ENCODE measurements at places on chromosomes 12 and 14.

DNA sequence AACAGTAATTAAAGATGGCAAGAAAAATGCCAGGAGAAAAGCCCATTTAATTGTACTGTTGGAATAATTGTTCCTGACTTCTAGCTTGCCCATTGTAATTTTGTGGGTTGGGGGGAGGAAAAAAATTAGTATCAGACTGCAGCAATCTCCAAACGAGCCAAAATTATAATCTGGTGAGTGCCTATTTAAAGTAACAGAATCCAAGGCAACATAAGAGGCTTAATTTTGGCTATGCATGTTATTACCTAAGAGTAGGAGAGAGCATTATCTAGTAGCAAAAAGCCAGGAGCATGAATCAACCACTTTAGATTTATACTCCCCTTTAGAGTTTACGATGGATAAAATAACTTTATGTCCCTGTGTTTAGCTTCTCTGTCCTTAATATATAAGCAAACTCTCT, 14.6 kb upstream of the DENND5B start:
- DNase-seq: no peak

- peak; percentile 42 for DNase-seq
These were observed 8.2 kb downstream of the PRKCH start for GRCh38 chr14:61329478-61330051.

- DNase-seq: no peak
These were observed 58.7 kb upstream of the PDE3A start for GRCh38 chr12:20309504-20310148.

DNA sequence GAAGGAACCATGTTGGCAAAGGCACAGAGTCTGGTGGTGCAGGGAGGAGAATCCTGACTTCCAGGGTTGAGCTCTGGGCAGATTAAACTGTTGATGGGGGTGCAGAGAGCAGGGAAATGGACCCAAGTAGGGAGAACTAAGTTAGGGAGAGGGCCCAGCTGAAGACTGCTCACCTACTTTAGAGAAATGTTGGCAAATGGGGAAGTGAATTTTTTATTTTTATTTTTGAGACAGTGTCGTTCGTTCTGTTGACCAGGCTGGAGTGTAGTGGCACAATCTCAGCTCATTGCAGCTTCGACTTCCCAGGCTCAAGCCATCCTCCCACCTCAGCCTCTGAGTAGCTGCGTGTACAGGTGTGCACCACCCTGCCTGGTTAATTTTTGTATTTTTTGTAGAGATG, 32.1 kb upstream of the TUBA1A start:
- no peak for DNase-seq

DNA sequence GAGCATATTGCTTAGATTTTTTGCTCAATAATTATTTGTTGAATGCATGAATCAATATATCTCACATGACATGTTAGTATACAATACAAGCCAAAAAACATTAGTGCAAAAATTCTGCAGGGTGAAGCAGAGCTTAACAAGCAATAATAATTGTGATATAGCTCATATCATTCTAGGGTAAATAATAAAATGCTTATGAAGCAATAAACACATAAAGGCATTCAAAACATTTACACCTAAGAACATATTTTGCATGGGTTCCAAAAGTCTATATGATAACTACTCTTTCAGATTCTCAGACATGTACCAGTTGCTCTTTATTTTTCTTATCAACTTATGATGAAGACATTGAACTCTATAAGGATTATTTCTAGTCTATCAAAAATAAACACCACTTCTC, 886.2 kb downstream of the TRHDE start:
- no peak for DNase-seq

All from activated CD4-positive, alpha-beta T cell treated with anti-CD3 and anti-CD28 coated beads, Interleukin-10, Interleukin-2, amounts not matched to agents 100 ng/mL and 50 ng/mL, durations not matched to agents 16 hours and 8 hours (primary cell).